ENCODE measurements at places on chromosomes 2 and 18.

GRCh38 chr2:113901943-113902342, 12.1 kb downstream of the ACTR3 start:
- DNase-seq, result no peak

GRCh38 chr2:64405581-64406406, 48.2 kb upstream of the LGALSL start:
- peak; percentile 46 for DNase-seq

- DNase-seq, result no peak
These were observed 56.3 kb upstream of the SMAD2 start for GRCh38 chr18:47986620-47987387.

- no peak for DNase-seq
These were observed 22.9 kb downstream of the DSG4 start for GRCh38 chr18:31399306-31400032.

- no peak for DNase-seq
These were observed 54.0 kb downstream of the ERBB4 start for GRCh38 chr2:212484563-212485080.

DNA sequence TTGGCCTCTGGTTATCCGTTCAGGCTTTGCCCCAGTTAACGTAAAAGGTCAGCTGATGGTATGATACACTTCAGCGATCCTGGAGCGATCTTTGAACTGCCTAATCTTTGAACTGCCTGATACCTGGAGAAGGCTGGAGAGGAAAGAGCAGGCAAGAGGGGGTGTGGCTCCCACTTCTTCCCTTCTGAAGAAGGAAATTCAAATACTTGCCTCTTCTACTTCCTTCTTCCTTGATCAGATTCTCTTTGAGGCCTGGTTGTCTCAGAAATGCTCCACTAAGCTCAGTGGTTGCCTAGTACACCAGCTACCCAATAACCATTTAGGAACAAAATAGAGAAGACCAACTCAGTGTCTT, 619 bp downstream of the GALM start:
- DNase-seq, result no peak

DNA sequence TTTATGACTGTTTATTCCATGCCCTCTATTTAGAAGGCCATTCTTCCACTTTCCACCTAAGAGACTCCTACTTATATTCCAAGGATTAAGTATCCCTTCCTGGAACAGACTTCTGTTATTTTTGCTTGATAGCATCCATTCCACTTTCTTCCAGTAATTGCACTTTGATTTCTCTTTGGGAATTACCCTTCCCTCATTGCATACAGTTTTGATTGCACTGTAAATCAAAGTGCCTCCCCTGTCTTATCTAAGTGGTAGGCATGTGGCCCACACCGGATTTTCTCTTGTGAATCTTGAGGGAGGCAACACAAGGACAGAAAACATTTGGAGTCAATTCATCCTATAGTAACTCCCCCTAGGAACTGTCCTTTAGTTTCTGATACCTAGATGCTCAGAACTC, 120.4 kb downstream of the PDE11A start:
- DNase-seq, result no peak

GRCh38 chr2:200360364-200360763, 53.9 kb downstream of the SPATS2L start:
- no peak for DNase-seq

DNA sequence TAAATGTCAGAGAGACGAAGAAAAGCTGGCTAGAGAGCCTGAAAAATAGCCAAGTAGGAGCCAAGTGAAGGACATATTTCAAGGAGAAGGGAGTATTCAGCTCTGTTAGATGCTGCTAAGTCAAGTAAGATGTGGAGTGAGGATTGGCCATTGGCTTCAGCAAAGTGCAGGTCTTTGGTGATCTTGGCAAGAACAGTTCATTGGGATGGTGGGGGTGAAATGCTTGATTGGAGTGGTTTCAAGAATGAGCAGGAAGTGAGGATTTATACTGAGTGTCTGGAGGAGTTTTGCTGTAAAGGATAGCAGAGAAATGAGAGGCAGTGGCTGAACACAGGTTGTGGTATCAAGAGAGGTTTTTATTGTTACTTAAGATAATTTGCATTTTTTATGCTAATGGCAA, 139.7 kb downstream of the PRPF40A start:
- no peak for DNase-seq

DNA sequence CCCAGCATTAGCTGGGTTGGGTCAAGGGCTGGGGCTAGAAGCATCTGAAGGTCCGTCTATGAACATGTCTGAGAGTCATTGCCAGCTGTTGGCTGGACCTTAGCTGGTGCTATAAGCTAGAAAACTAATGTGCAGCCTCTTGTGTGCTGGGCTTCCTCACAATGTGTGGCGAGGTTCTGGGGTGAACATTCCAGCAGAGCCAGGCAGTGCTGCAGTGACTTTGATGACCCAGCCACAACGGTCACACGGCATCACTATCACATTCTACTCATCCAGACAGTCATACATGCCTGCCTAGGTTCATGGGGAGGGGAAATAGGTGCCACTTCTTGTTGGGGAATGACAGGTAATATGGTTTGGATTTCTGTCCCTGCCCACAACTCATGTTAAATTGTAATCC, 260.5 kb downstream of the CYP26B1 start:
- DNase-seq, result no peak

DNA sequence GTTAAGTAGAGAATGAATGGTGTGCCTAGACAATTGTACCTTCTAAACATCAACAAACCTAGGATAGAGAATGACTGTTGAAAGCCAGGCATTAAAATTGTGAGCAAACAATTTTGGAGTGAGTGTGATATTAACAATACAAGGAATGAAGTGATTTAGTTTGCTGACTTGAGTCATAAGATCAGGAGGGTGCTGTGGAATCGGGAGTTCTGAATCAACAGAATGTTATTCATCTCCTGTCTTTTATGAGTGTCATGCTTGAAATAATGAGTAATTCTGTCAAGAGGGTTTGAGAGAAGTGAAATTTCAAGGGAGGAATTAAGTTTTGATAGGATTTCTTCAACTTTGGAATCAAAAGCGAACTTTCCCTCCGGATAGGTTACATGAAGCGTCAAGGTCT, 214.4 kb upstream of the DSEL start:
- DNase-seq, result peak; percentile 62

- no peak for DNase-seq
These were observed 313.0 kb downstream of the ARHGAP15 start for GRCh38 chr2:143442193-143442592.

- DNase-seq, result no peak
These were observed 19.3 kb upstream of the ALK start for GRCh38 chr2:29940706-29941105.

DNA sequence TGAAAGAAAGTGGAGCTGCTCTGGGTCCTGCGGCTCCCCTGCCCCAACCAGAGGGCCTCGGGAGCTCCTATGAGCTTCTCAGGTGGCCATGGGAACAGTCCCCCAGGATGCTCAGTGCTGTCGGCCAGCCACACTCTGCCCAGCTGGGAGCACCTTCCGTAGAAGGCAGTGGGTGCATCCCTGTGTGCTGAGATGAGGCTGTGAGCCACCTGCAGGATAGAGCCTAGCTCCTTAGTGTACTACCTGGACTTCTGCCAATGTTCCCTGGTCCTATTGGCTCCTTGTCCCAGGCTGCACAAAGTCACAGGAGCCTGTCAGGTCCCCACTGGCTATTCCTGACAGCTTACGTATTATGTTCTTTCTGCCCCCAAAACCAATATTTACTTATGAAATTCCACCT, 16.1 kb downstream of the PRELID3A start:
- DNase-seq, result no peak

DNA sequence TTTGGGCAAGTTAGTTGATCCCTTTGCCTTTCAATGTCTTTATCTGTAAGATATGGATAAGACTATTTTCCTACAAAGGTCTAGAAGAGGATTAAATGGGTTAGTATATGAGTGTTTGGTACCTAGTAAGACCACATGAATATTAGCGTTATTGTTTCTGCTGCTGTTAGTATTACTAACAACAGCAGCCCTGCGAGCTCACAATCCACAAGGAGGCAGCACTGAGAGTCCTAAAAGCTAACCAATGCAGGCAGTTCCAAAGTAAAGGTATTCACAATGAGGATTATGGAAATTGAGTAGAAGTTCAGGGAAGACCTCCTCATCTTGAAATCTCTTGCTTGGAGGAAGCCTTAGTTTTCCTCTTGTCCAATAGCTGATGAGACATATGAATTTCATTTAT, 248.9 kb downstream of the TDRD15 start:
- no peak for DNase-seq

DNA sequence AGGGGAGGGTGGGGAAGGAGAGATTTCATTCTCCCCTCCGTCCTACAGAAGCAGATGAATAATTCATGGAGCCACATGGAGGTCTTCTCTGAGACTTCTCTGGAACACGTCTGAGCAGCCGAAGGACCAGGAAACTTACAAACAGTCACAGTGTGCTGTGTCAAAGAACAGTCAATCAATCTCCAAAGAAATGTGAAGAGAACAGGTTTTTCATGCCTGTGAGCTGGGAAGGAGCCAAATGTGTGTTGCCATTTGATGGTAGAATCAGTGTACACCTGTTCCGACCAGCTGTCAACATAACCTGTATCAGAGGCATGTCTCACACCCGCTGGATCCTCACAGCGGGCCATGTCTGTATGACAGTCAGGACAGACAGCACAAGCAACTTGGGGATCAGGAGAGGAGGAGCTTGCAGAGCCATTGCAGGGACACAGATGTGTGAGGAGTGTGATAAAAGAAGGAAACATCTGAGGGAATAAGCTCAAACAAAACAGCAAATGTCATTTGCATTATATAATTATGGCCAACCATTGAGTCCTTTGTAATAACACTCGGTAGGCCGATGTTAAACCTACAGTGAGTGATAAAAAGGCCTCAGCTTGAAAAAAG, 298.5 kb downstream of the EN1 start:
- DNase-seq, result no peak

- DNase-seq, result no peak
These were observed 64.0 kb downstream of the PMS1 start for GRCh38 chr2:189848276-189848675.

- DNase-seq, result no peak
These were observed 1.3 kb upstream of the TOGARAM2 start for GRCh38 chr2:28979576-28980366.

- no peak for DNase-seq
These were observed 41.9 kb downstream of the LPIN2 start for GRCh38 chr18:2970772-2971659.

GRCh38 chr2:142308744-142309143, 177.9 kb upstream of the LRP1B start:
- no peak for DNase-seq

- no peak for DNase-seq
These were observed 72.9 kb upstream of the STK39 start for GRCh38 chr2:168320267-168320666.

- DNase-seq, result no peak
These were observed 331.0 kb downstream of the CDH2 start for GRCh38 chr18:27845897-27846296.

GRCh38 chr18:40904295-40904694, 1050.7 kb upstream of the PIK3C3 start:
- DNase-seq, result no peak

- DNase-seq, result no peak
These were observed 1.2 kb upstream of the C2orf15 start for GRCh38 chr2:99140056-99140859.

DNA sequence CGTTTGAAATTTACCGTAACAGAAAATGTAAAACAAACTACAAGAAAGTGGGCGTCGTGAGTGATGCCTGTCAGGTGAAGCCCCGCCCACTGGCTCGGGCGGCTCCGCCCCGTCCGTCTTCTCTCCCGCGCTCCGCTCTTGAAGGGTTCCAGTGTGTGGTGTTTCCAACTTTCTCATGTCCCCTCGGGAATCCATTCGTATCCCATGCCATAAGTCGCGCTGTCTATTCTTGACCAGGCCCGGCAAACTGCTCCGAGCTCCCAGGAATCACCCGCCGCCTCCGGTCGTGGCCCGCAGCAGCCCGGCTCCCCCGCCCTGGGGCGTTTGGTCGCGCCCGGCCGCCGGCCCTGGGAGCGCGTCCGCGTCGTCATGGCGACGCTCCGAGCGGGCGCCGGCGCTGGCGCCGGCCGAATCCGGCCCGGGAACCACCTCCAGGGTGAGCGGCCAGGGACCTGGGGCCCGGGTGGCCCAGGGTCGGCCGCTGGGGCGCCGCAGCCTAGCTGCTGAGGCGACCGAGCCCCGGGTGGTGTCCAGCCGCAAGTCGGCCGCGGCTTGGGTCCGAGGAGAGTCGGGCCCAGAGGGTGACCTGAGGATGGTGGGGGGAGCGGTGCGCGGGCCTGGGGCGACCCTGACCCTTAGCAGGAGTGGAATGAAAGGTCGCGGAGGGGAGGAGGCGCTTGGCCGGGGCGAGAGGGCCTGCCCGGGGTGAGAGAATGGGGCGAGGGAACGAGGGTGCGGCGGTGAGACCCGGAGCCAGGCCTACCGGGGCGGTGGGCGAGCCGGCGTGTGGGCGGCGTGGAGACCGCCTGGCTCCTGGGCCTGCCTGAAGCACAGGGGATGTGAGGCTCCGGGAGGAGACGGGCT, at the start of gene CFAP221:
Gene CFAP221, plus strand, starts transcription at position 375 of the 864 bp plus-strand sequence. CDS start 1,683 bp downstream, outside the sequence.
- no peak for DNase-seq

GRCh38 chr2:188332619-188333018, 40.9 kb downstream of the GULP1 start:
- DNase-seq, result no peak

- DNase-seq, result no peak
These were observed 120.0 kb upstream of the FSIP2 start for GRCh38 chr2:185618625-185619024.

DNA sequence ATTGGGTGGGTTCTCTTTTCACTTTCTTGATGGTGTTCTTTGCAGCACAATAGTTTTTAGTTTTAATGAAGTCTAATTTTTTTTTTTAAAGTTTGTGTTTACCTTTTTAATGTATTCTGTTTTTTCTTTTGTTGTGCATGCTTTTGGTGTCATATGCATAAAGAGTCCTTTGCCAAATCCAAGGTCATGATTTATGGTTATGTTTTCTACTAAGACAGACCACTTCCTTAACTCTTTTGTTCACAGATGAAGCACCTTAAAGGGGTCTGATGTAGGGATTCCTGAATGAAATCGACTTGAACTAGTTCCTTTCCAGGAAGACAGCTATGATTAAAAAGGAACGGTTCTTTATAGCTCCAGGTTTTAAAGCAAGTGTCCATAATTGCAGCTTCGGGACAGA, 23.1 kb downstream of the LPIN1 start:
- DNase-seq, result no peak

- no peak for DNase-seq
These were observed 47.0 kb upstream of the CABLES1 start for GRCh38 chr18:23088310-23088709.

DNA sequence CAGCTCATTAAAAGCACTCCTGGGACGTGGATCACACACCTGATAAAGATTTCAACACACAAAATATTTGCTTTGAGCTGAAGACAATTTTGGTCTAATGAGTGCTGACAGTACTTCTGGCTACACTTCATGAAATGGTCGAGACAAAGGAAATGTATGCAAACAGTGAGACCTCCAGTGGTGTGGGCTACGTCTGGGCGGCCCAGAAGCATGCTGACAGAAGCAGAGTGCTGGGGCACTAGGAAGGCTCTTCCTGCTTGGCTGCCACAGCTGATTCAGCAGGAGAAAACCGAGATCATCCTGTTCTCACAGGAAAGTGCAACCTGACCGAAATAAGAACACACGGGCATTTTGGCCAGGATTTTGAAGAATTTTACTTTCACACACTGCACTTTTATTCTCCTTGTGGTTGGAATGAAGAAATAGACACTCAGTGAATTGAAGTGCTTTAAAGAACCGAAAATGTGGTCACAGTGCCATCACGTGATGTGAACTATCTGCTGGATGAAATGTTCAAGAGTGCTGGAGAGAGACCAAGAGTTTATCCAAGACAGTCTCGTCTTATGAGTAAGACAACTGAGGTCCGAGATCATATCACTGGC, 149.5 kb downstream of the CCBE1 start:
- peak; percentile 74 for DNase-seq

Data from AG09309 (cell line).